Stimulated activated CD8-positive, alpha-beta memory T cell treated with anti-CD3 and anti-CD28 coated beads, Interleukin-7, amount 100 ng/mL, for 1 hour (primary cell): ENCODE measurements at places on chromosomes 3 and 15.

- DNase-seq, result no peak
Observed at GRCh38 chr15:52262364-52262763, 33.2 kb downstream of the MYO5C start.

DNA sequence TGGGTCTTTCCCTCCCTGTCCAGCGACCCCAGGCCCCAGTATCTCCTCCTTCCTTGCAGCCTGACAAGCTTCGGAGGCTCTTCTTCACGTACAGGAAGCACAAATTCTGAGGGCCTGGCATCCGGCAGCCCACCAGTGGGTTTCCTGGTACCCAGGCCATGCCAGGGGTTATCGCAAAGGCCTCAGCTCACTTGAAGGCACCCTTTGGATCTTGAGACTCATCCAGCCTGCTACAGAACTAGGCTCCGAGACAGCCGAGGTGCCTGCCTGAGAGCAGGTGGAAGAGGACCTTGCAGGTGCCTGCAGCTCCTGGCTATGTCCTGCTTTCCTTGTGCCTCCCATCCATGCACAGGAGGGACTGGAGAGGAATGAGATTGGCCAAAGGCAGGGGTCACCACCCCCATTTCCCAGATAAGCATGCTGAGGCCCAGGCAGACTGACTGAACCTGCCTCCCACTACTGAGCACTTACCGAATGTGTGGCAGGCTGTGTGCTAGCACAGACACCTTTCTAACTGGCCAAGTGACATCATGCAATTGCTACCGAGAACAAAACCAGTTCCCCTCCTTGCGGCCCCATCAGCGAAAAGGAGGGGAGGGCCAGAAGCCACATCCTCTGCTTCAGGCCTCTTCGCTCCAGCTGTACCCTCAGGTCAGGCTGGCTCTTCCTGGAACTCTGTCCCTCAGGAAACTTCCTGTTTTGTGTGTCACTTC is 11.2 kb downstream of the SH2D7 start:
- DNase-seq, result peak; percentile 26

GRCh38 chr3:38317192-38317759 is 29.3 kb upstream of the XYLB start:
- DNase-seq, result no peak

DNA sequence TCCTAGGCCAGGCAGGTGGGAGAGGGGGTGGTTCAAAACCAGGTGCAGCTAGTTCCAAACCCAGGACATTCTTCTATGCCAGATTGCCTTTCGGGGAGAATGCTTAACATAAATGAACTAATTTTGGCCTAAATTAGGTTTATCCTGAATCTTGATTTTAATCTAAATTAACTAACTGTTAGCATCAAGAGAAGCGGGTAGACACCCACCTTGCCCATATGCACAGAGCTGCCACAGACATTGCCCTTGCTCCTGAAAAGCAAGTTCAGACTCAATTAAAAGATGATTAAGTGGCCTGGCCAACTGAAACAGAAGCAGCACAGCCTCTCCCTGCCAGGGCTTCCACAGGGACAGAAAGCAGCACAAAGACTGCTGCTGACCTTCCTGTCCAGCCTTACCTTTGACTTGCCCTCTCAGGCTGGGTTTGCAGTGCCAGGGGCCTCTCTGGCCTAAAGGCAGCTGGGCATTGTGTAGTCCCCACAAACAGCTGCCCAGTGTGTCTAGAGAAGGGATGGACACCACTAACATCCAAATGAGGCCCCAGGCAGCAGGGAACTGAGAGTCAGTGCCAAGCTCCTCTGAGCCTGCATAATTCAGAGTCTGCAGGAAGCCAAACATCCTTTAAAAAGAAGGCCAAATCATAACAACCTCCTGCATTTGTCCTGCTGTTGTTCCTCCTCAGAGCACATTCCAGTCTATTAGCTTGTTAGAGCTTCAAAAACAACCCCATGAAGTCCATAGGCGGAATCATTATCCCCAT is 15.4 kb upstream of the OXTR start:
- no peak for DNase-seq

GRCh38 chr15:100879464-100880138 is at the start of gene ALDH1A3:
Gene ALDH1A3, plus strand, starts transcription at chr15:100879831. Its CDS starts 77 bp downstream, at chr15:100879908.
- no peak for DNase-seq
